Suprapubic skin (tissue), 4 donors: ENCODE measurements at places on chromosomes 2 and 18. TPM values are rescaled to one million over a fixed set of nuclear protein-coding genes. Genes with fewer than 3 reads are reported as not detected.

The KDSR gene
- total RNA-seq = 89.3 TPM

The DNAJC5G gene
- not detected for total RNA-seq

The CXCR1 gene
- total RNA-seq = not detected

The LIMS2 gene
- total RNA-seq = 9.8 TPM

The FASTKD1 gene
- 22.4 TPM for total RNA-seq

The GCA gene
- total RNA-seq = 16.3 TPM

GRCh38 chr2:207499114-207499513 lies 30.6 kb upstream of the CREB1 start:
- no peak for DNase-seq

DNA sequence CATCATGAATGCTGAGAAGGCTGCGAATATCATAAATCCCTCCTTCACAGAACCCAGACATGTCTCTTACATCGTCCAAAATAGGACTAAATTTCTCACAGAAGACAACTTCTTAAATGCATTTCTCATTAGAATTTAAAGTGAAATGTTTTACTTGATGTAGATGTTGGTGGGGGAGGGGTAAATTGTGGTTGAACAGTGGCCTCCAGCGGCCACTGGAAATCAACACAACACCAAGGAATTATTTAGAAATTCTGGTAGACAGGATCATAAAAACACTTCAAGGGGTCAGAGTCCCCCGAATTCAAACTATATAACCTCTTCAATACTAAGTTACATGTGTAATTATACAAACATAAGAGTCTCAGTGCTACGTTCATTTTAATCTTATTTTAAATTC lies 135.9 kb downstream of the ABCA12 start:
- DNase-seq = no peak

- DNase-seq = no peak
Observed at GRCh38 chr2:30871440-30871839, 64.2 kb upstream of the CAPN13 start.

- DNase-seq = no peak
Observed at GRCh38 chr18:37277804-37278203, 287.8 kb downstream of the CELF4 start.

DNA sequence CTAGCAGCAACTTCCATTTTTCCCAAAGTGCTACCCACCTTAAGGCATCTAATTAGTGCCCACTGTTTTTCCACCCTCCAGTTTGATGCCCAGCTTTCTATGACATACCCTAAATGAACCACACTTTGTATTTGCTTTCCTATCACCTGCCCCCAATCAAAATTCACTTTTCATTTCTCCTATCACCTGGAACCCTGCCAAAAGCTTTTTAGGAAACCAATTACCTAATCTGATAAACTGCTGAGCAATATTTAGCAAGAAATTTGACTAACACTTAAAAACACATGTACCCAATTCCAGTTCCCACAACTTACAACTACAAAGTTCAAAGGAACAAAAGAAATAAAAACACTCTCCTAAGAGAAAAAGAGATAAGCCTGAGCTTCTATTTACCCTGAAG lies 71.7 kb downstream of the IKZF2 start:
- DNase-seq = no peak

DNA sequence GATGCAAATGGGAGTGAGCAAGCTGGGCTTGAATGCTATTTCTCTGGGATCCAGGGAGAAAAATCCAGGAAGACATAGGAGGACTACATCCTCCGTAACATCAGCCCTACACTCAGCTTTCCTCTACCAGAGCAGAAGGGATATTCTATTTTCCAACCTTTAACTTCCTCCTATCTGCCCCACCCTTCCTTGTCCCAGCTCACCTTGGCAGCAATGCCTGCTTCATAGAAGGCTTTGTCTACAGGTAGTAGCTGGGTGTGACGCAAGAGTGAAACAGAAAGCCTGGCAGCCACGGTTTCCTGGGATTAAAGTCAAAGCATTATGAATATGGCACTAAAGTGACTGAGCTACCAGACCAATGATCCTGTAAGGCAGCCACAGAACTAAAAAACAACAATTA lies 3.9 kb downstream of the KRTCAP3 start:
- DNase-seq = peak; percentile 70

DNA sequence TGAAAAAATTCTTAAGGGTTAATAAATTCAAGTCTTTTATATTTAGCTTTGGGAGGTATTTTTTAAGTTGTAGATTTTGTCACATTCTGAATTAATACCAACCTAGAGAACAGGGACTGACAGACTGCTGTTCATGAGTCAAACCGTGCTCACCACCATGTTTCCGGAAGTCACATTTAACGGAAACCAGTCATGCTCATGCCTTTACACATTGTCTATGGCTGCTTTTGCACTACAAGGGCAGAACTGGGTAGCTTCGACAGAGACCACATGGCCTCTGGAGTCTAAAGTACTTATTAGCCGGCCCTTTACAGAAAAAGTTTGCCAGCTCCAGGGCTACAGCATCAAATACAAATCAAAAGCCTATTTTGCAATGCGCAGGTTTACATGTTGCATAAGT lies 33.3 kb downstream of the LONRF2 start:
- no peak for DNase-seq

- DNase-seq = no peak
Observed at GRCh38 chr2:218063896-218064295, 5.2 kb upstream of the RUFY4 start.

- no peak for DNase-seq
Observed at GRCh38 chr18:47750889-47751423, 179.5 kb downstream of the SMAD2 start.
